ENCODE measurements at places on chromosomes 3 and 15. TPM values are rescaled to one million over a fixed set of nuclear protein-coding genes. Genes with fewer than 3 reads are reported as not detected.

The HDGFL3 gene
- polyA plus RNA-seq, result 20.4 TPM

DNA sequence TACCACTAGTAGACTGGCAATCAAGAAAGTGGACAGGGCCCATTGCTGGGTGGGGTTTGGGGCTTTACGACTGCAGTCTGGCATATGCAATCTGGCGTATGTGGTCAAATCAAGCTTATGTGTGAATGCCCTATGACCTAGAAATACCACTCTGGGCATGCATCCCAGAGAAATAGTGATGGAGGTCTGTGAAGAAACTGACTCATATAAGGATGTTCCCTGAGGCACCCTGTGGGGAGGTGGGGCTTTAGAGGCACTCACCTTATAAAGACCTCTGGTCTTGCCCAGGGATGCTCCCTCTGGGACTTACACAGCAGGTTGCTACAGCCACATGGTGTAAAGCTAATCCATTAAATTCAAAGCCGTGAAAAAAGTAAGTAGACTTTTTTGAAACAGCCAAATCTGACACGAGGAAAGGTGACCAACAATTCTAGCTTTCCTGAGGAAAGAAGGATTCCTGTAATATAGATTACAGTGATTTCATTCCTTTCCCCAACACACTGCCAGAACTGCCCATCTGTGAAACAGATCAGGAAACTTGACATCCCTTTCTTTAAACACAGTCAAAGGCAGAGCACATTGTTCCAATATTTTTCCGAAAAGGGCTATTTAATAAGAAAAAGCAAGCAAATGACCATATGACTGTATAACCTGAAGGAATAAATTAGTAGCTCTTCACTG is 13.6 kb downstream of the RARRES1 start:
- peak; percentile 86 for DNase-seq

DNA sequence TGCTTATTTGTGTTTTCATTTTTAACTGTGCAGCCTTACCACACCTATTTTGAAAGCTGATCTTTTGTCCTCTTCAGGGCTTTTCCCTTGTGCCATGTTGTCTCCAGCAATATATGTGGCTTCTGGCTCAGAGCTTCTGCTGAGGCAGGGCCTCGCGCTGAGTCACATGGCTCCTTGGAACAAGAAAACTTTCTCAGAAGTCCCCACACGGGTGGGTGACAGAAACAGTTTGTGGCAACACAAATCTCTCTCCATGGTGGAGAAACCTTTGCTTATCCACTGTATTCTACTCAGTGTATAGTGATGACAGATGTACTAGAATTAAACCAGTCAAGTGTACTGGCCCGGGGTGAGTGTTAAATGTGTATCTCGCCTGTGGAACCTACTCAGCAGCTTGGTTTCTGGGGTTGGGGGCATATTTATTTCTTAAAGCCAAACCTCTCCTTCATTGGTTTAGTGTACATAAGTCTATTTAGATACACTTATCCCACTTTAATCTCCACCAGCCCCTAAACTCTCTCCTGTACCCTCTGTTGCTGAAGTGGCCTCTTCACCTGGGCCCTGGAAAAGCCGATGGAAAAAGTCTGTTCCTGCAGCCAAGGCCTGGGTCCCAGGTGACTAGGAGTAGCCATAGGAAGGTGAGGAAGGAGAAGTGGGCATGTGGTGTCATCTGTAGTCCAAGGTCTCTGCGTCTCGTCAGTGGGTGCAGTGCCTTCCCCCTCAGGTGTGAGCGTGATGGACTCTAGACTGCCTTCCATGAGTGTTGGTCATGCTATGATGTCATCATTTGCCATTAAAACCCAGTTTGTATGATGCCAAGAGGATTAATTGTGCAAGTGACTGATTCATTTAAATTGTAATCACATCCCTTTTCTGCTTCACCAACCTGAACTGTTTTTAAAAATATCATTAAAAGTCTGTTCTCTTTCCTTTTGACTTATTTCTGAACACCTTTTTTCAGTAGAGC is 3.2 kb upstream of the FBXL22 start:
- peak; percentile 14 for DNase-seq

DNA sequence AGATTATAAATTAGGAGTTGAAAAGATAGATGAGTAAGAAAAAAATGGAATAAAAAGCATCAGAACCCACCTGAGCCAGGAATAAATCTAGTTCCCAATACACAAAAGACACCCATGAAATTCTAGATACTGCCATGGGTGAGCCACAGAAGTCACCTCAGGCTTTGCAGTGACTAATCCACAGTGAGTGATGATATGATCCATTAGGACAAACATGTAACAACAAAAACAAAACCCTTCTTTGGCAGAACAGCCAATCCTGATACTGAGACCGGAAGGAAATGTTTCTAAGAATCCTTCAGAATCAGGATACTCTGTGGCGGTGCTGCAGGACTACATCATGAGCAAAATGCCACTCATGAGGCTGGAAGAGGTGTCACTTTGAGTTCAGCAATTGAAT is 15.0 kb upstream of the MINDY4B start:
- no peak for DNase-seq

The CAV3 gene
- polyA plus RNA-seq, result not detected

GRCh38 chr3:79233431-79234060 is 534.3 kb downstream of the ROBO1 start:
- DNase-seq, result no peak

DNA sequence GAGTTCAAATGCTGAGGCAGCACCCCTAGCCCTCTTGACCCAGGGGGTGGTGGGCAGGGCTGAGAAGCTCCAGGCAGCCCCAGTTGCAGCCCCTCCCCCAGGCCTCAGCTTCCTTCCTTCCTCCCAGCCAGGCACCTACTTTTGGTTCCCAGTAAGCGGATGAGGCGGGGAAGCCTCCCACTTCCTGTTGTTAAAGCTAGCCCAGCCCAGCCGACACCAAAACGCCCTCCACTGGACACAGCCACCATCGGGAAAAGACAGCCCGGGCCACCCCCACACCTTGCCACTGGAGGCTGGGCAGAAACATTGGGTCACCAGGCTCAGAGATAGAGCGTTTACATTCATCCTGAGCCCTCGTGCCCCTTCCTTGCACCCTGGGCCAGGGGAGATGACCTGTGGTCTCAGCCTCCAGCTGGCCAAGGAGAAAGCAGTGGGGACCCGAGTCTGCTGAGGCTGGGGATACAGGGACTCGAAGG is 3.5 kb downstream of the DUSP7 start:
- peak; percentile 73 for DNase-seq

DNA sequence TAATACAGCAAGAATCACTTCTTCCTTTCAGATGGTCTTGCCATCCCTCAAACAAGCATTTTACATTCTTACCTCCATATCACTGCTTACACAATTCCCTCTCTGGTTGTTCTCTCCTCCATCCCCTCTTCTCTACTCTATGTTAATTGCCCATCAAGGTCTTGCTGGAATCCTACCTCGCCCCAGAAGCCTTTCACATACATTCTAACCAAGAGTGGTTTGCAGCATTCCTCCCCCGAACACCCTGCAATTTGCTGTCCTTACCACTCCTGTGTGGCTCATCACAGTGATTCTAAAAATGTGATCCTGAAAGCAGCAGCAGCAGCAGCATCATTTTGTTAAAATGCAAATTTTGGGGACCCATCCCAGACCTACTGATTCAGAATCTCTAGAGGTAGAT is 30.6 kb downstream of the TNIK start:
- no peak for DNase-seq

DNA sequence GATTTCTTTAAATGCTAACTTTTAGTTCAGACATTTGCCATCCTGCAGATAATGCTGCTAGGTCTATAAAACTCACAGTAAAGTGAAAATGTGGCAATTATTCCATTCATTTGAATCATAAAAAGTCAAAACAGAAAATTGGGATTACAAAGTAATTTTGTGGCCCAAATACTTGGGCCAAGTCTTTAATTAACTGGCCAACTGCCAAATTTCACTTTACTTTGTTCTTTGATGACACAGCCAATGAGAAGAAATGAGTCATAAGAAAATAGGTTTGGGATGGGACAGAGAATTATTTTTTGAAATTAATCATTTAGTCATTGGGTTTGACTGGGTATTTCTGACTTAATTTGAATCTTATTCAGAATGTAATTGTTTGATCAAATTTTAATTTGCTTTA is 89.8 kb upstream of the SLC2A2 start:
- DNase-seq, result peak; percentile 67

DNA sequence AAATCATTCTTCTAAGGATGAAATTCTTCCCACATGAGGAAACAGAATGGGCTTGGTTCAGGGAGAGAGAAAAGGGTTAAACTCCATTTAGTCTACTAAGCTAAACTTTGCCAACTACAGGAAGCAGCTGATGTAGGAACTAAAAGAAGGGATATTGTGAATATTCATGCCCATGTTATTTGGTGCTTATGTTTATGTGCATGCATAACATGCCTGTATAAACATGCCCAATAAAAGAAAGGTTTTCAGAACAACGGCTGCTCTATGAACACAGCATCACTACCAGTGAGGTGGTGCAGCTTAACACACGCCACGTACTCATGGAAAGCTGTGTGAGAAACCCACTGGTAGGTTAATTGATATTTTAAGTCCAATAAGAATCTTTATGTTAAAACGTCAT is 59.4 kb upstream of the VGLL4 start:
- no peak for DNase-seq

DNA sequence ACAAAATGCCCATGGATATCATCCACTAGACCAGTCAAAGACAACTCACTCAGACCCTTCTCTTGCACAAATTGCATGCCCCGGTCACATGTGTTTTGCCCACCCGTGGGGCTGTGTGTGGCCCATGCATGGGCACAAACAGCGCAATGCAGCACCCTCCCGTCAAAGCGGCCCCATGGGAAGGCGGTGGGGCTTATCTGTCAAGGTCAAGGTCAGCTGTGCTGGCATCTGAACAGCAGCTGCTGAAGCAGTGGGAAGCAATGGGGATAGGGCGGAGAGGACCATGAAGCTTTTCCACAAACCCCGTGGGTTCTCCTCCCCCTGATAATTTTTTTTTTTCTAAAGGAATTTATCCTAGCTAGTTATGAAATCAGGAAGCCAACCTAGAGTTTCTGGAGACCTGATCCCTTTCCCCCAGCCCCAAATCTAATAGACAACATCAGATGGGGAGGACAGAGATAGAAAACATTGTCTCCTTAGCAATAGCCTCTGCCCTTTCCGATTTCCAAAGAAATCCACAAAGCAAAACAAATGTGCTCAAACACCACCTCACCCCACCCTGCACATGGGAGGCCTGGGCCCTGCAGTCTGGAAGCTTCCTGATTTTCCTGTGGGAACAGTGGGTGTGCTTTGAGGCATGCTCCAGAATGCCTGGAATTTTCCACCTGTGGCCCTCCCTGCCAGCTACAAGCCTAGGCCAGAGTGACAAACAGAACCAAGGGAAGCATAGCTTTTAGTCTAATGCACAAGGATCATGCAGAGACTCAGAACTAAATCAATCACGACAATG is 84.4 kb downstream of the BDH1 start:
- no peak for DNase-seq

DNA sequence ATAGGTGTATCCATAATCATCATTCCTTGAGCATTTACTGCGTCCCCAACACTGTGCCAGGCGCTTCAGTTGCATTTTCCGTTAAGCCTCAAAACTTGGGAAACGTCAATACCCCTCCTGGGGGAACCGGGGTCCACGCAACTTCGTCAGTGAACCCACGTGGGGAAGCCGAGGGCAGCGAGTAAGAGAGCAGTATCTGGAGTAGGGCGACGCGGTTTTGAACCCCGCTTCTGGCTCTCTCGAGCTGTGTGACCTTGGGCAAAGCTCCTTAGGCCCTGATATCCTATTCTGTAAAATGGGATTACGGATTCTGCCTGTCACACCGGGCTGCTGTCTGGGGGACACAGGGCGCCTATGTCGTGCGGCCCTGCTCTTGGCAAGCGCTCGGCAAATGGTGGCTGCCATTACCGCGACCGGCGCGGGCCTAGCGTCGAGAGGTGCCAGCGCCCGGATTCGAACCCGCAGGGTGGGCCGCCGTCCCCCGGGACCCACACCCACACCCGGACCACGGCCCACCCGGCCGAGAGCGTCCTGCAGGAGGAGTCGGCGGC is 590 bp downstream of the POLG start:
- peak; percentile 8 for DNase-seq

GRCh38 chr15:83209333-83209732 is 1.7 kb upstream of the HDGFL3 start:
- no peak for DNase-seq

GRCh38 chr3:50390508-50391224 is 31.3 kb upstream of the TMEM115 start:
- peak; percentile 63 for DNase-seq

GRCh38 chr15:75156326-75157215 is 45.1 kb upstream of the C15orf39 start:
- no peak for DNase-seq

Measured in mammary epithelial cell (primary cell).